ENCODE measurements at places on chromosomes 1 and 21. TPM values are rescaled to one million over a fixed set of nuclear protein-coding genes. Genes with fewer than 3 reads are reported as not detected.

The UBL4B gene
- not detected for total RNA-seq

The COL9A2 gene
- 1.2 TPM for total RNA-seq

The HENMT1 gene
- 0.83 TPM for total RNA-seq

The SH3BGR gene
- 9.7 TPM for total RNA-seq

GRCh38 chr21:30676737-30677136, 34.1 kb downstream of the KRTAP20-3 start:
- DNase-seq: no peak

DNA sequence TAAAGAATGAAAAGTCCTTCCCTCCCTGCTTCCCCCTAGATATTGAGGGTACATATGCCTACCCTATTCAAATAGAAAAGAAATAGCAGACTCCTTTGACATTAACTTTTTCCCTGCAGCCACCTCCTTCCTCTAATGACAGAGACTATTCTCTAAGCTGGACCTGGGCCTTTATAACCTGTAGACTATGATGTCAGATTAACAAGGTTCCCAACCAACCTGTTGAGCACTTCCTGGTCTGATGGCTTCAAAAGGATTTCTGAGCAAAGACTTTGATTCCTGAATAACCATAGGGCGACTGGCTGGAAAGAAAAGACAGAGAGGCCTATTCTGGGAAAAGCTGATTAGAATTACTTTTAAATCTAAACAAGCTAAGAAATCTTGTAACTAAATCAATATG, 18.4 kb upstream of the C1orf216 start:
- no peak for DNase-seq

Measured in esophagus muscularis mucosa (tissue), 4 donors.